Femur (tissue), 1 donor: ENCODE measurements at places on chromosomes 1 and 21.

- no peak for DNase-seq
Measured at GRCh38 chr21:38956521-38956855, 150.8 kb downstream of the ETS2 start.

- DNase-seq = no peak
Measured at GRCh38 chr1:203359010-203359571, 8.2 kb upstream of the FMOD start.

GRCh38 chr1:180953291-180954004 is 40.8 kb downstream of the KIAA1614 start:
- DNase-seq = peak; percentile 72

DNA sequence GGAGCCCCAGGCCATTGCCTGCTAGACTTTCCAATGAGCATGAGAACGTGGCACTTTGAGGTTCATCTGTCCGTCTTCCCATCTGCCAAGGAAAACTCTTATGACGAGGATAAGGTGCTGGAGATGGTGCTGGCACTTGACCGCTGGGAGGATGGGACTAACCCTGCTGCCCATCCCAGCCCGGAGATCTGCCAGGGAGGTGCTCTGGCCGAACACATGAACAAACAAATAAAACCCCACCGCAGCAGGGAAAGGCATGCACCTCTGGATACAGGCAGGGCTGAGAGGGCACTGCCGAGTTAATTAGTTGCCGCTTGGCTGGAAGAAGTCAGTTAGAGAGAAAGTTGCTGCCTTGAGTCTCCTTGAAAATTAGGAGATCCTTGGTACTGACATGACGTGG is 308.4 kb downstream of the AJAP1 start:
- DNase-seq = no peak

- DNase-seq = peak; percentile 27
Measured at GRCh38 chr1:174800216-174800851, 199.4 kb upstream of the CACYBP start.
